Stimulated activated CD8-positive, alpha-beta memory T cell treated with anti-CD3 and anti-CD28 coated beads, Interleukin-7, amount 100 ng/mL, for 1 hour (primary cell): ENCODE measurements at places on chromosomes 5 and 9.

DNA sequence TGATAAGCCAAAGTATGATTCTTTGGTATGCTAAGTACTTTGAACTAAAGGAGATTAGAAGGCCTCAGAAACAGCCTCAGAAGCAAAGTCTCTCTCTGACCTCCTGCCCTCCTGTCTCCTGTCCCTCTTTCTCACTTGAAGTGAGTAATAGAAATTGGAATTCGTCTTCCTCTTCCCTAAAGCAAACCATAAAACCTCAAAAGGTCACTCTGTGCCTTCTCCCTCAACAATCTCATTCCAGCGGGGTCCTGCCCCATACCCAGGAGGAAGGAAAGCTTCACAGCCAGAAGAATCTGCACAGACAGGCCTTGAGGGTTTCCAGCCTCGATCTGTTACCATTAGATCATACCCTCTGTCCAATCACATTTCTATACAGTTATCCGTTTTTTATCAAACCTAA is 87.8 kb downstream of the HAPLN1 start:
- no peak for DNase-seq

DNA sequence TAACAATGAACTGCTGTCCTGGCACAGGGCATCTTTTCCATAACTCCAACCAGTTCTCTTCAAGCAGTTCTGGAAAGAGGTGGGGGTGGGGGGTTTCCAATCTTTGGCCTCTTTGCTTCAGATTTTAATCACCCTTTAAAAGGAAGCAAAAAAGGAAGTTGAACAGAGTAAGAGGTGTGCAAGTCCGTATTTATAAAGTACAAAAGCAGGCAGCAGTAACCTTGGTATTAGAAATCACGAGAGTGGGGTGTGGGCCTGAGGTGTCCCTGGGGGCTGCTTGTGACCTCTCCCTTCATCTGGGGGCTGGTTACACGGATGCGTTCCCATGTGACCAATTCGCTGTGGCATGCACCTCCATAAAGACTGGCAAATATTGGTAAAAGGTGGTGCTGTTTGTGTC is 70.5 kb downstream of the PTCH1 start:
- DNase-seq = no peak

DNA sequence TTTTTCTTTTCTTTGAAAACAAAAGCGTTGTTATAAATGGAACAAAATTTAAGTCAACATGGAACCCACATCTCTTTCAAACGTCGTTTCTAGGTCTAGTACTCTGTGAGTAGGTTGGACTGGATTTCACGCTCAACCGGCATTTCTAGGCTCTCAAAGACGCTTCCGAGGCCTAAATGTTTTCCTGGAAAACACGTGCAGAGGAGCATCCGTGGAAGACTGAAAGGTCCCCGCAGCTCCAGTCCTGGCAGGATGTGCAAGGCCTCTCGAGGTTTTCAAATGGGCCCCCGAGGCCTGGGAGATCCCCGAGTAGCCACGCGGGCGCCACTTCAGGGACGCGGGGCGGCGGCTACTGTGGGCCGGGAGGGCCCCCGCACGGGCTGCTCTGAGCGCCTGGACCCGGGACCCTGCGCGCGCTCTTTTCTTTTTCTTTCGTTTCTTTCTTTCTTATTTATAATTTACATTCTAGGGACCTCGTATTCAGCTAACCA is 4.2 kb upstream of the IRX2 start:
- no peak for DNase-seq

DNA sequence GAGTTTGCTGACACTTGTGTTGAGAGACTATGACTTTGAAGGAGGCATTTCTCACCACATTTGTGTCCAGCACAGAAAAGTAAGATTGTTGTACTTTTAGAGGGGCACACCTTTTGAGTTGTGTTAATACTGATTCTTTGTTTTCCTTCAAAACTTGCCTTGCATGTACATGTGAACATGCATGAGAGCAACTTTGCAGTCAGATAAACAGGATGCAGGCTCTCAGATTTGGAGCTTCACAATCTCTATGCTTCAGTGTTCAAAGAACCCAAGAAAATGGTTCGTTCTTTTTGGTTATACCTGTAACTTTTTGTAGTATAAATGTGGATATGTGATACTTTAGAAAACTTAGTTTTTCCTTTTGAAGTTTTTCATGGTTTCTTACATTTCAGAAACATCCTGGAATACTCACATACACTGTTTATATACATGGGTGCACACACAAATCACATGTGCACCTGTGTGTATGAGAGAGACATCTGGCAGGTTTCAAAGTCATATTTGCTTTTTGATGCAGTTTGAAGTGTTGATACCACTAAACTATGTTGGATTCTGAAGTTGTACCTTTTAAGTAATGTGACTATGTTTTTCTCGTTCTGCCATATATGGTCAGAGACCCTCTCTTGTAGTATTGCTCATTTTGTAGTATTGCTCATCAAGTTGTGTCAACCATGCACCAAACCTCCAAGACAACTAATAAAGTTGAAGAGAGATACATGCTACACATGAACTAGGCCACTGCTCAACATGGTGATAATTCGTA is 190.7 kb downstream of the CD180 start:
- DNase-seq = no peak

DNA sequence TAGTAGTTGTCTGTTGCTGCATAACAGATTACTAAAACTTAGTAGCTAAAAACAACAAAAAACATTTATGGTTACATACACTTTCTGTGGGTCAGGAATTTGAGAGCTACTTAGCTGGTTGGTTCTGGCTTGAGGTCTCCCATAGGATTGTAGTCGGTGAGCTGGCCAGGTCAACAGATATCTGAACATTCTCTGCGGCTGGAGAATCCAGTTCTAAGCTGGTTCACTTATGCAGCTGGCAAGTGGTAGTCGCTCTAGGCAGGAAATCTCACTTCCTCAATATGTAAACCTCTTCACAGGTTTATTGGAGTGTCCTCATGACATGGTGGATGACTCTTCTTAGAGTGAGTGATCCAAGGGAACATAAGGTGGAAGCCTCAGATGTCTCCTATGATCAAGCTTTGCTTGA is 65.7 kb upstream of the TNFAIP8 start:
- no peak for DNase-seq

DNA sequence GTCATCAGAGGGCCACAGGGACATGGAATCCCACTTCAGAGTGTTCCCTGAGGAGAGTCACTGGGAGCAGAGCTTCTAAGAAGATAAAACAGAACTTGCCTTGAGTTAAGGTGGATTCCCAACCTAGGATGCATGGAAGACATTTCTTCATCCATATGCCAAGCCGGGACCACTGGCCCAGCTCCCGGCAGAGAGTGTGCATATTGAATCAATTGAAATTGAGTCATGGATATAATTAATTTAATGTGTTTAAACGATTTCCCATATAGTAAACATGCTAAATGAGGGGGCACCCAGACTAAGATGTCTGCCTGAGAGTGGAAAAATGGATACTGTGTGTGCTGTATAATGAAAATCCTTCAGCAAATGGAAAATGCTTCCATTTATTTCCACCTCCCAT is 194.4 kb upstream of the TBC1D2 start:
- DNase-seq = no peak

DNA sequence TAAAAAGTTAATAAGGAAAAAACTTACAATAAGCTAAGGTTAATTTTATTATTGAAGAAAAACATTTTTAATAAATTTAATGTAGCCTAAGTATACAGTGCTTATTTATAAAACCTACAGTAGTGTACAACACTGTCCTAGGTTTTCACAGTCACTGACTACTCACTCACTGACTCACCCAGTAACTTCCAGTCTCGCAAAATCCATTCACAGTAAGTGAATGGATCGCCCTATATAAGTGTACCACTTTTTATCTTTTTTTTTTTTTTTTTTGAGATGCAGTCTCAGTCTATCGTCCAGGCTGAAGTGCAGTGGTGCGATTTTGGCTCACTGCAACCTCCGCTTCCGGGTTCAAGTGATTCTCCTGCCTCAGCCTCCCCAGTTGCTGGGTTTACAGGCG is 47.7 kb downstream of the FNIP1 start:
- no peak for DNase-seq
